ENCODE measurements at places on chromosomes 16 and 17.

DNA sequence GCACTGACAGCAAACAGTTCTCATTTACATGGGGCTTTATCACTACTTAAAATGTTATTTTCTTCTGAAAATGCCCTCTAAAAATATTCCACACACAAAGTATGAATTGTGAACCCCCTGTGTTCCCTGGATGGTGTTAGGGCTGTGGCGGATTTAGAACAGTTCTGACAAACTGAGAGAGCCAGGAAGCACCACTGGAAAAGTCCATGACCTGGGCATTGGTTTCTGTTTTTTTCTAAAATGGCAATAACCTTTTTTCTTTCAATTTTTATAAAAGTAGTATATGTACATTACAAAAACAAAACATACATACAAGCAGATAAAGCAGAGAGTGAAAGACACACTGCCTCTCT, 21.0 kb upstream of the ERN1 start:
- DNase-seq = no peak

DNA sequence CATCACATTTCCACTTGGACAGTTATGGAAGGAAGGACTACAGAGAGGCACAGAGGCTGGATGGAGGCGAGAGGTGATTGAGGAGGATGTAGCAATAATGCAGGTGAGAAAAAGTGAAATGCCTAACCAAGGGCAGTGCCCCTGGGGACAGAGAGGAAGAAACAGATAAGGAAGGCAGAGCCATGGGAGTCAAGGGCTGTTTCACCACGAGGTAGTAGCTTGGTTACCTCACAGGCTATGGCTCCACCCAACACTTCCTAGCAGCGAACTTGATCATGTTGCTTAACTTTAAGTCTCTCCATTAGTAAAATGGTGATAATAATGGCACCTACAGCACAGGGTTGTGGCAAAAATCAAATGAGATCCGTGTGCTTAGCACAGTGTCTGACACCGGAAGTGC, 83.9 kb downstream of the YPEL2 start:
- DNase-seq = no peak

- no peak for DNase-seq
These were observed 31.4 kb downstream of the CACNA1H start for GRCh38 chr16:1184156-1184868.

GRCh38 chr17:50316016-50316587, 29.8 kb upstream of the XYLT2 start:
- DNase-seq = no peak

- DNase-seq = no peak
These were observed 159.2 kb downstream of the CYLD start for GRCh38 chr16:50901062-50901461.

GRCh38 chr16:8763899-8764298, 33.5 kb downstream of the TMEM186 start:
- no peak for DNase-seq

- DNase-seq = no peak
These were observed 831 bp downstream of the CA7 start for GRCh38 chr16:66845080-66845410.

DNA sequence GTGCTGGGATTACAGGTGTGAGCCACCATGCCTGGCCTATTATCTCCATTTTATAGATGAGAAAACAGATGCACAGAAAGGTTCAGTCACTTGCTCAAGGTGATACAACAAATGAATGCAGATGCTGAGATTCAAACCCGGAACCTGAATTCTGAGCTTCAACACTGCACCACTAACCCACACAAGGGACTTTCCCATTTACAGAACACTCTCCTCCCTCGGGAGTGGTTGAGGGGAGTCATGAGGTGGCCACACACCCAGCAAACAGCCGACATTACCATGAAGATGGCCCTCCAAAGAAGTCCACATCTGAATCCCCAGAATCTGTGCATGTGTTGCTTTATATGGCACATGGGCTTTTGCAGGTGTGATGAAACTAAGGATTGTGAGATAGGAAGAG, 9.1 kb downstream of the BCL7C start:
- DNase-seq = no peak

DNA sequence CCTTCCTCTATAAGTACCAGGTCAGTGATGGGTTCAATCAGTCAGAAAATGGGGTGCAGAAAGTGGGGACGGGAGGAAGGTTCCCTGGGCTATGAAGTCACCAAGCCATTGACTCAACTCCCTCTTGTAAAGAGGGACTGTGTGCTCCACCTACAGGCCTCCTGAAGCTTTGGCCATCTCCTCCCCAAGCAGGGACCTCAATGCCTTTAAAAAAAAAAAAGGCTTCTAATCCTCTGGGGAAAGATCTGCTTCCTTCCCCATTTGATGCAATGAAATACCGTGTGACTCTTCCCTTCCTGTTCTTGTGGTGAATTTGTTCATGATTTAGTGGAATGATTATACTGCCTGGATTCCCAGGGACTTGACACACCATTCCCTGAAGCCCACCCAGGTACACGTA, 30.8 kb downstream of the VWA3A start:
- no peak for DNase-seq

GRCh38 chr16:2478279-2478678, 3.4 kb downstream of the TBC1D24 start:
- DNase-seq = no peak

DNA sequence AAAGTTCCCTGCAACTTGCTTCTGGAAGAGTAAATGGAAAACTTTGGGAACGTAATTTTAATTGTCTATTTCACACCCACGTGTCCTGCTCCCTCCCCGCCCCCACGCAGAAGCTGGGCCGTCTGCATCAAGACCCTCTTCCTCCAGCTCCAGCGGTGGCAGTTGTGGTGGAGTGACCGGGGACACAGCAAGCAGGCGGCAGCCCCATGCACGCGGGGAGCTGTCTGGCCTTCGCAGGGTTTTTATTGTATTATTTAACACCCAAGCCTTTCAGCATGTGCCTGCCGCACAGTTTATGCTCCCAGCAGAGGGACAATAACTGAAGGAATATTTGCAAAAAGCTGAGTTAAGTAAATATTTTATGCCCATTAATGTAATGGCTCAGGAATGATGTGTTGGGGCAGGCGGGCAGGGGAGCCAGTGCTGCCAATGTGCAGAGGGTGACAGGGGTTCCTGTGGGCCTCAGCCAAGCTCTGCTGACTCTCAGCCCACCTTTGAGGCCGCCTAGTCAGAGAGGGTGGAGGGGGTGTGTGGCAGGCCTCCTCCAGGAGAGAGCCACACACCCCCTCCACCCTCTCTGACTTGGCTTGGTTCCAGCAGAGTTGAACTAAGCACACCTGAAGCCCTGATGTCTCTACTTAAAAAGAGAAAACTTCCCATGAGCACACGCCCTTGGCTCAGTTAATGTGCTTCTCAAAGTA, 32.4 kb upstream of the ENPP7 start:
- DNase-seq = no peak

- no peak for DNase-seq
These were observed 11.3 kb downstream of the TIMM22 start for GRCh38 chr17:1008008-1008761.

- no peak for DNase-seq
These were observed 6.5 kb downstream of the MOSMO start for GRCh38 chr16:22014271-22014873.

DNA sequence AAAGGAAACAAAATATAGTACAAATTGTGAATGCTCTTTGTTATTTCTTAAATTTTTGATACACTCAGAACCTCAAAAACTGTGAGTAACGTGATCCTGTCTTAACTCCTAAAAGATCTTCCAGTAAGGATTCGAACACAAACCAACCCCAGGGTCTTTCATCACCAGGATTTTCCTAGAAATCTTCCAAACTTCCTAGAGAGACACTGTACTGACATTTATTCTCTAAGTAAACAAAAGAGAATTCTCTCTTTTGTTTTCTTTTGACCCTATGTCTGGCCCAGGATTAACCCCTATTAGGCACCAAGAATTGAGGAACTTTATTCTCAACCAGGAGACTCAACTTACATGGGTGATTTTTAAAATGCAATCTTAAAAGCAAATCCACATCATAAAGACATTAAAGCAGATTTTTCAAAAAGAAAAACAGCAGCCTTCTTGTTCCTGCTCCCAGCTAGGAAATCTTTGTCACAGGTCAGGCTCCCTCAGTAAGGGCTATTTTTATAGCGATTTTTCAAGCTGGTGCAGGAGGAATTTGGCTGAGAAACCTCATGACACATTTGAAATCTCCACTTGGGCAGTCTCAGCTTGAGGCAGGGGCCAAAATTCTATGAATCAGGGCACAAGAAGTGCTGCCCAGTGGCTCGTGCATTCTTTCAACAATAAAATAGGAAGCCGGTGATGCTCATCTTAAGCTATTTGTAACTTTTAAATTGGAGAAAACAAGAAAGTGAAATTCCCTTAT, 6.2 kb upstream of the SMG1 start:
- DNase-seq = no peak

GRCh38 chr17:40174514-40174913, 2.8 kb upstream of the RAPGEFL1 start:
- DNase-seq = no peak

DNA sequence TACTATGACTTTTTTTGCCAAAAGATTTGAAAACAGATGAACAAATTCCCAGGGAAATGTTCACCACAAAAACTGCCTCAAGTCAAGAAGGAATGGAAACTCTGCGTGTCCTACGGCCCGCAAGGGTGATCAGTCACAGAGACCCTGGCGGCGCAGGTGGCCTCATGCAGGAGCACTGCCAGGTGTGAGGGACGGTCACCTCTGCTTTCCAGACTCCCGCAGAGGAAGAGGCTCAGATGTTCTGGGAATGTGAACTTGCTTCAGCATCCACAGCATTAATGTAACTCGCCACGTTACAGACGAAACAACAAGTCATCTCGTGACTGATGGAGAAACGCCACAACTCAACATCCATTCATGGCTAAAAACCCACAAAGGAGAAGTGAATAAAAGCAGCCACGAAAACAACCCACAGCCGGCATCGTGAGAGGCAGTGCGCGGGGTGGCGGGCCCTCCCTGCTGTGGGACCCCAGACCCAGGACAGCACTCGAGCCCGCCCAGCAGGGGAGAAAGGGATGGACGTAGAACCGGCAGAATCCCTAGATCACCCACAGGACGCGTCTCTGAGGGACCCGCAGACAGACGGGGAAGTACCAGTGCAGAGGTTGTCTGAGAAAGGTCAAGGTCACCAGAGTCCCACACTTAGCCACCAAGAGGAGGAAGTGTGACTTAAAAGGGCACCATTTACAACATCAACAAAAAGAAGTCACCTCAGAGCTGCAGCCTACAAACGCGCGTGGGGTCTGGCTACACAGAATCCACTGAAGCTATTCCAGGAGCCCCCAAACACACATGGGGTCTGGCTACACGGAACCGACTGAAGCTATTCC, 76.9 kb upstream of the GNG13 start:
- DNase-seq = no peak

DNA sequence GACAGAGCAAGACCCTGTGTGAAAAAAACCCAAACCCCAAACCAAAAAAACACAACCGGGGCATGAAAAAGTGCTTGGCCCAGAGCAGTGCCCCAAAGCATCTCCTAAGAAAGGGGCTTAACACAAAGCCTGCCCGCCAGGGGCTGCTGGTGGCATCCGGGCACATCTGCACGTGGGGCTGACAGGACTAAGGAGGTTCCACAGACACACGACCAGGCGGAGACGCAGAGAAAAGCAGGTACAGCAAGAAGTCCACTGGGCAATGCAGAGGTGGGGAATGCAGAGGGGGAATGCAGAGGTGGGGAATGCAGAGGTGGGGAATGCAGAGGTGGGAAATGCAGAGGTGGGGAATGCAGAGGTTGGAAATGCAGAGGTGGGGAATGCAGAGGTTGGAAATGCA, 109.2 kb downstream of the ZNF778 start:
- DNase-seq = no peak

GRCh38 chr16:2339521-2340484, 725 bp downstream of the ABCA3 start:
- peak; percentile 37 for DNase-seq

DNA sequence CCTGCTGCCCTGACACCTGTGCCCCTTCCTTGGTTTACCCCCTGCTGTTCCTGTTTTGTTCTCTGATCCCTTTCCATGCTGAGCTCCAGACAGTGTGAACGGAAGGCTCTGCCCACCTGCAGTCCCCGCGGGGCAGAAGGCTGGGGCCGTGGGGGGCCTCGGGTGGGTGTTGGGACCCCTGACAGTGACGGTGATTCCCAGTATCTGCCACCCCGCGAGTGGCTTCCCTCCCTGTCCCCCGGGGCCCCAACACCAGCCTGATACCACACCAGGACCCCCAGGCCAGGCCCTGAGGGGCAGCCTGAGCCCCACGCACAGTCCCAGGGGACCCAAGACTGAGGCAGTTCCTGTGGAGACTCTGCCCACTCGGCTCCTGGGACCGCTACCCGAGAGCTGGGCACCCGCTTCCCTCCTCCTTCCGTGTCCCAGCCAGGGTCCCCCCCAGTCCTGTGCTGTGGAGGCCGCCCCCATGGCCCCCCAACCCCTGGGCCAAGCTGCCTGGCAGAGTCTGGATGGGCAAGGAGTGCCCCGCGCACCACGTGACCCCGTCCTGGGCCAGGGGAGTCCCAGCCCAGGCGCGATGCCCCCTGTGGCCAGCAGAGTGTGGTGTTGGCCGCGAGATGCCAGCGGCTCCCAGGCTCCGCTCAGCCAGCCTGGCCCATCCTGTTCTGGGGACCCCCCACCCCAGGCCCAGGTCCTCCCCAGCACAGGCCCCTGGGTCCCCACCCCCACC, 10.0 kb upstream of the C1QTNF8 start:
- no peak for DNase-seq

DNA sequence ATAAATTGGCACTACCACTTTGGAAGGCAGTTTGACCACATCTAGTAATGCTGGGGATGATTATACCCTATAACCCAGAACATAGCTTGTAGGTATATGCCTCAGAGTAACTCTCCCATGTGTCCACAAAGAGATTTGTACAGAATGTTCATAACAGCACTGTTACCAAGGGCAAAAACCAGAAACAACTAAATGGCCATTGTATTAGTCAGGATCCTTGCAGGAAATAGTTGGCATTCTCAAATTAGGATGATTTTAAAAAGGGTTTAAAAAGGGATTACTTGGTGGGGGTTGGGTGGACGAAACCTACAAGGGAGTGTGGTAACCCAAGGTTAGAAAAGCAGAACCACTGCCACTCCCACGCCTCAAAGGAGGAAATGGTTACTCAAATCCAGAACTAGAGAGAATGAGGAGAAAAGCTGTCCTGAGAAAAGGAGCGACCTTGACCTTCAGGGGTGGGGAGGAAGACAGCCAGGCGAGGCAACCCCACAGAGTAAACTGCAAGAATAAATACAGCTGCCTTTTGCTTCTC, 2.1 kb downstream of the CPPED1 start:
- DNase-seq = no peak

DNA sequence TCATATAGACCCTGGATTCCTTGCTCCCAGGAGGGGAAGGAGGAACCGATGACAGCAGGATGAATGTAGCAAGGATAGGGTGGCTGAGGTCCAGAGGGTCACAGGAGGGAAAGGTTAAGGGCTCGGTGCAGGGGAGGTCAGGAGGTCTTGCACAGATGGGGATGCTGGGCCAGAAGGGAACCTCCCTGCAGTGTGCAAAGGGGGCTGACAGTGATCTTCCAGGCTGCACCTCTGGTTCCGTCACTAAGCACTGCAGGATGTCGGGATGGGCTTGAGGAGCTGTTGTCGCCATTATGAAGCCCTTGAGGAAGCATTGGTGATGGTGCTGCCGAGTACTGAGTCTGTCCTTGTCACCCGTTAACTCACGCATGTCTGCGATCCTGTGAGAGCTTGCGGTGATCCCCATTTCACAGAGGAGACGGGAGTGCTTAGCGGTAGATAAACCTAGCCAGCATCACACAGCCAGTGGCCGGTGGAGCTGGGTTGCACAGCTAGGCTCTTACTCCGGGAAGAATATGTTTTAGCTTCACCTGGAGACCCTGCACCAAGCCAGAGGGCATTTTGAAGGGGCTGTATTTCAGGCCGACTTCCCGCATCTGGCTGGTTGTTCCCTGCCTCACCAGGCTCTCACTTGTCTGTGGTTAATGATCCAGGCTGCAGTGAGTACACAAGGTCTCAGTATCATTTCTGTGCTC, 120.4 kb downstream of the SNX29 start:
- DNase-seq = no peak

All from activated effector memory CD4-positive, alpha-beta T cell treated with Interleukin-2 at 50 U/mL for 16 hours (primary cell).